ENCODE measurements at places on chromosomes 13 and 19.

GRCh38 chr13:99012539-99012938 lies 34.7 kb upstream of the DOCK9 start:
- no peak for DNase-seq

DNA sequence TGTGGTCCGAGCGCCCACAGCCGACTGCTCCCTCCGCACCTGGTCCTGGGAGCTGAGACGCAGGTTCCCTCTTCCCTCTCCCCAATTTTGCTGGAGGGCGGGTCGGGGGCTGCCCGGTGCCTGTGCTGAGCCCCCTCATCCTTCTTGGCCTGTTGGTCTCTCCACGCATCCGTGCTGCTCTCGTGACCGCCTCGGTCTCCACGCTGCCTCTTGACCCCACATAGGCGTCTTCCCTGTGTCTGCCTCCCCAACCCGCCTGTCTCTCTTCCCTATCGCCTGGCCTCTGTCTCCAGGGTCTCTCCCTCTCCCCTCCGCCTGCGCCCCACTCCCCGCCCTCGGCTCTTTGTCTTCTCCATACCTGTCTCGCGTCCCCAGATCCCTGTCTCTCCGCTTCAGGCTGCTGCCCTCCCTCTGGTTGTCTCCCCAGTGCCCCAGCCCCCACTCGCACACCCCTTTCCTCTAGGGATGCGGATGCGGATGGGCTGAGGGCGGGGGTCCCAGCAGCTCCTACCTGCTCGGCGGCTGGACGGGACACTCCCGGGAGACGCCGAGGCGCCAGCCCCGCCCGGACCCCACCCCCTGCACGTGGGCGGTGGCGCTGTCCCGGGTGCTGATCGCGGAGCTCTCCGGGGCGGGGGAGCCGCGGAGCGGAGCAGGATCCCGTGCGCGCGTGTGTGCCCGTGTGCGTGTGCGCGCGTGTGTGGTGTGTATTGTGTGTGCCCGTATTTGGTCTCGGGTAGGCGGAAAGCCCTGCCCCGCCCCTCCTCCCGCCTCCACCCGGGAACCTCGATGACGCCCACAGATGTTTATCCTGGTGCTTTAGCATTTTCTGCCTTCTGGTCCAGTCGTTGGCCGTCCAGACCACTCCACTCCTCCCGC lies at the start of gene SYT5:
TSS of gene SYT5 (minus strand) at position 684 of the 879 bp plus-strand sequence. CDS start 1,248 bp downstream, outside the sequence.
- no peak for DNase-seq

- no peak for DNase-seq
Observed at GRCh38 chr13:78121001-78121400, 202.4 kb upstream of the EDNRB start.

- DNase-seq, result no peak
Observed at GRCh38 chr19:5341981-5342380, 1.4 kb upstream of the PTPRS start.

DNA sequence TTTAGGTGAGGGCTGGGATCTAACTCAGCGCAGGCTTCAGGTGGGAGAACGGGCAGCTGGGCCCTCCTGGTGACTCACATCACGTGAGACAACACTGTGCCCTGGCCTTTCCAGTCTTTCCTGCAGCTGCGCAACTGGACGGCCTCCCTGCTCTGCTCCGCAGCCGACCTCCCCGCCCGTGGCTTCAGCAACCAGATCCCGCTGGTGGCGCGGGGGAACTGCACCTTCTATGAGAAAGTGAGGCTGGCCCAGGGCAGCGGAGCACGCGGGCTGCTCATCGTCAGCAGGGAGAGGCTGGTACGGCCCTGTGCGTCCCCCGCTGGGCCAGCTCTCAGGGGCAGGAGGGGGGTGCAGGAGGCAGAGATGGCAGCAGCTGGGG lies 8.8 kb downstream of the SPPL2B start:
- no peak for DNase-seq

- peak; percentile 85 for DNase-seq
Observed at GRCh38 chr19:18385675-18386542, at the start of gene GDF15. Gene GDF15 (plus strand): TSS chr19:18386158. CDS start chr19:18386190, 32 bp downstream.

DNA sequence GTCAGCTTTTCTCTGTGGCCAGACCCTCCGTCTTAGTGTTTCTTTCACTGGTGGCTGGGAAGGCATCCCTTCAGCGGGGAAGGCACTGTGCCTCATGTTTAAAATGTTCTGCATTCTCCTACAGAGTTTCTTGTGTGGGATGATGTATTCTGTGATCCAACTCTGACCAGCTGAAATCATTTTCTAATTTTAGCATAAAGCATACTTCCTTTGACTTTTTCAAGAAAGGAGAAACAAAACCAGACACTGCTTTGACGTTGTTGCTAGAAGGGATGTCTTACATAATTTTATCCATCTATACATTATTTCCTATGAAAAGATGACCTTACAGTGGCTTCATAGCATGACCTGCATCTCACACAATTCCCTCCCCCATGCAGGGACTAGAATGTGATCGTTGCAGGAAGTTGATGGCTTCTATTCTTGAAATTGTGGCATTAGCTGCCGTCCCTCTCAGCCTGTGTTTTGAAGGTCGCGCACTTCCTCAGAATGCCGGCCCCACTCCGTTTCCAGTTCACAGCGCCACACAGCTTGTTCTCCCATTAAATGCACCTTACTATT lies 38.6 kb upstream of the TEX29 start:
- no peak for DNase-seq

GRCh38 chr19:1076951-1077350 lies 10.0 kb downstream of the ARHGAP45 start:
- DNase-seq, result no peak

DNA sequence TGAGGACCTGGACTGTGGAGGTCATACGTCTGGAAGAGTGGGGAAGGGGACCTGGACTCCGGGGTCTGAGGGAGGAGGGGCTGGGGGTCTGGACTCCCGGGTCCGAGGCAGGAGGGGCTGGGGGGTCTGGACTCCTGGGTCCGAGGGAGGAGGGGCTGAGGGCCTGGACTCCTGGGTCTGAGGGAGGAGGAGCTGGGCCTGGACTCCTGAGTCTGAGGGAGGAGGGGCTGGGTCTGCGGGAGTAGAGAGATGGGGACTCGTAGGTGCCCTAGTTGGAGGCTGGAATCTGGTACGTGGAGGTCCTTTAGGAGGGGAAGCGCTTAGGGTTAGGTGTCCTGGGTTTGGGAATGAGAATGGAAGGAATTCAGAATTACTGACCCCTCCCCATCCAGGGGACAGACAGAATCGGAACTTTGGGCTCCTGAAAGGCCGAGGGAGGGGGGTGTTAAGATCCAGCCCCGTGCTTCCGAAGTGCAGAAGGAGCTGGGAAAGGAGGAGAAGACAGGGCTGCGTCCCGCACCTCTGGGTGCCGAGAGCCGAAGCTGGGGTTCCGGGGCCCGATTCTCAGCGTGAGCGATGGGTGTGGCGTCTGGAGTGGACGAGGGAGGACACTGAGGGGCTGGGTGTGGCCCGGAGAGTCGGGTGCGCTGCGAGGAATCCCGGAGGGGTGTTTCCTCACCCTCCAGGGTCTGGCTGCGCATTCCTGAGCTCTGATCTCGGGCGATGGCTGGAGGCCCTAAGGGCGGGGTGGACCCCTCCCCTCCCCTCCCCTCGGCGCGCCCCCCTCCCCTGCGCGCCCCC lies 608 bp downstream of the MYADM start:
- DNase-seq, result peak; percentile 22

DNA sequence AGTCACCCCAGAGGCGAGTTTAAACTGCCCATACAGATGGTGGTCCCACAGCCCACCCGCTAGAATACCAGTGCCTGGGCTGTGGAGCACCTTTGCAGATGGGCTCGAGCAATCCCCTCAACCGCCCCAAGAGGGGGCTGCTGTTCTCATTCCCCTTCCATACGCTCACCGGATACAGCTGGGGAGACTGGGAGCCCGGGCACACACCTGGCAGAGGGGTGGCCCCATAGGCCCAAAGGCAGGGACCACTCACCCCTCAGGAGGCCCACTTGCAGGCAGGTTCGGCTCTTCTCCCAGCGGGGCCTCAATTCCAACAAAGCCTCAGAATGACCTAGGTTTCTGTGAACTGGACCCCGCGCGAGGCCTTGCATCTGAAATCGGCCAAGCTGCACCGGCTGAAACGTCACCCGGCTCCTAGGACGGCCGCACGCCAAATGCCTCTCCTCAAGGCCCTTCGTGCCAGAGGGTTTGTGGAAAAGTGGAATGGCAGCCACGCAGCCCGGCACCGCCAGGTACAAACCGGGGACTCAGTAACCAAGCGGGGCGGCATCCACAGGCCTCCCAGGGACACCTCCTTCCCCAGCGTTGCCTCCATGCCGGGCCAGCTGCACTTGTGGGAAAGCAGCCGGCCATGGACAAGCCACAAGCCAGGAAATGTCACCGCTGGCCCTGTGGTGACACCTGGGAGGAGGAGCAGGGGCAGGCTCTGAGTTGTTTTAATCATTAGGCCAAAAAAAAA lies 18.7 kb downstream of the MLLT1 start:
- no peak for DNase-seq

DNA sequence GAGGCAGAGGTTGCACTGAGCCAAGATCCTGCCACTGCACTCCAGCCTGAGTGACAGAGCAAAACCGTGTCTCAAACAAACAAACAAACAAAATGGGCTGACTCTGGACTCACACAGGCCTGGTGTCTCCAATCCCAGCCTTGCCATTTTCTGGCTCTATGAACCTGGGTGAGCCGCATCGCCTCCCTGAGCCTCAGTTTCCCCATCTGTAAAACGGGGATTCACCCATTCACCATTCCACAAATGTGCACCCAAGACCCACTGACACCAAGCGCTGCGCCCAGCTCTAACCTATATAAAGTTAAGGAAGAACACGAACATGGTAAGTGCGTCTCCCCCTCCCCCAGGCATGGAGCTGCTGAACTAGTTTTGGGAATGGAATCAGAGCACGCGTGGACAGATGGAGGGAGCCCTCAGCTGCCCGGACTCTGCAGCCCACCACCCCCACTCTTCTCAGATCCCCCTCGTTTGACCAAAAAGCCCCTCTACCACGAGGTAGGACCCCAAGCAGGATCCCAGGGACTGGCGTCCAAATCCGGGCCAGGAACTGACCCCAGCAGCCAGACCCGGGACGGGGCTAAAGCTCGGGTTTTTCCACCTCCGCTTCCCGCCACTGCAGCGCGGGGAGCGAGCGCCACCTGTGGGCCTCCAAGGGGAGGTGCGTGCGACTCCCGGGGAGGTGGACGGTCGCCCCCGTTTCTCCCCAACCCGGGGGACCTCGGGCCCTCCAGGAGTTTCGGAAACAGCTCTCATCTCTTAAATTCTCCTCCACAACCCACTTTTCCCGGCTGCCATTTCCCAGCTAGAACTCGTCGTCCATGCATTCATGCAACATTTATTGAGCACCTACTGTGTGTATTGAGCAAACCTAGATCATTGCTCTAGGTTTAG lies 33.0 kb upstream of the ADGRE5 start:
- peak; percentile 34 for DNase-seq

GRCh38 chr13:70090036-70090723 lies 17.4 kb upstream of the ATXN8OS start:
- no peak for DNase-seq

DNA sequence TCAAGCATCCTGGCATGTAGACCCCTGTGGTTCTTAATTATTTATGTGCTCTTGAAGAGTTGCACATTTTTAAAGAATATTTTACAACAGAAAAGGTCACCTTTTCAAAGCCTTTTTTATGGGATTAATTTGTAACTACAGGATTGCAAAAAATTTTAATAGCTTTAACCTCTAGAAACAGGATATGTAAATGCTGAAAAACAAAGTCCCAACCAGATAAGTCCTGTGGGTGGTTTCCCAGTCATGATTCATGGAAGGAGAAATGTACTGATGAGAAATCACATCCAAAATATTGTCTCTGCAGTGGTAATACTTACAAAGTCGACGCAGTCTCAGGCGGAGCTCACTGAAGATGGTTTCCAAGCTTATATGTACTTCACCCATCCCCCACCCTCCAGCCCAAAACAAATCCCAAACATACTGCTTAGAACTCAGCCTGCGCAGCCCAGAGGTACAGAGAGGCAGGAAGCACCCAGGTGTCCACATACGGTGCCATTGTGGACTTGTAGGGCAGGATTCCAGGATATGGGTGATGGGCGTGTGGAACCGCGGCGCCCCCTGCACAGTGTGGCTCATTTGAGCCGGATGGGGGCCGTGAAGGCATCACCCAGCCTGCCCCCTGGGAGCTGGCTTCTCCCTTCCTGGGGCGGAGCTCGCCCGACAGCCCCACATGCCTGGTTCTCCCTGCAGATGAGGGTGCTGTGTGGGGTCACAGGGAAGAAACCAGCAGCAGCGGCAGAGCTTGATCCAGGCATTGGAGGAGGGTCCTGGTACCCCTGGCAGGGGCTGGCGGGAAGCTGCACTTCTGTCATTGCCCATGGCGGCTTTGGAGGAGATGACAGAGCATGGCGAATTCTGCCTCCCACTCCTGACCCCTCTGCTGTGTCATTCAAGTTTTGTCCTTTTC lies 101.2 kb downstream of the ATP11A start:
- no peak for DNase-seq

Data from prostate gland (tissue), 2 donors.